ENCODE measurements at places on chromosomes 7 and 10.
A peak's percentile ranks its signal among the peaks of the same experiment; 100 is the strongest.

DNA sequence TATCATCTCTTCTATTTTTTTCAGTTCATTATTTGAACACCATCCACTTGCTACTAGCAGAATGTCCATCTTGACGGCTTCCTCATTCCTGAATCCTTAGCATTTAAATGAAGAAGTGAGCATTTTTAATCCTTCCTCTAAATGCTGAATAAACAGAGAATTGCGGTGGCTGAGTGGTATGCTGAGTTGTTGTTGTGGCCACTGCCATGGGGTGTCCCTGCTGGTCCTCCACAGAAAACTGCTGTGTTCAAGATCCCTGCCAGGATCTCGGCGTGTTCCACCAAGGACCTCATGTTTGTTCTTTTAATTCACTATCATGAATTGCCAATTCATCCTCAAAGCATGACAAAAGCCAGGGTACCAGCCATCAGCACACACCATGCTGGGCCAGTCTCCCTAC lies 48.9 kb upstream of the HABP2 start:
- no peak for DNase-seq

DNA sequence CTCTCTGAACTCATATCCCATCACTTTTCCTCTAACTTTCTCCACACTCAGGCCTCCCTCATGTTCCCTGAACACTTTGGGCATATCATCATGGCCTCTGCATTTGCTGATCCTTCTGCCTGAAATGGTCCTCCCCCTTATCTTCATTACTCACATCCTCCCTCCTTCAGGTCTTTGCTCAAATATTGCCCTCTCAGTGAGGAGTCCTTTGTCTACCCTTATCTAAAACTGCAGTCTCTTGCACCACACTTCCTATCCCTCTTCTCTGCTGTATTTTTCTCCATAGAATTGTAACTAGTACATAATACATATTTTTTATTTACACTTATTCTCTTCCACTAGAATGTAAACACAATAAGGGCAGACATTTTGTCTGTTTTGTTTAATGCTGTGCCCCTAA lies 41.7 kb downstream of the DNAJC1 start:
- DNase-seq: no peak

GRCh38 chr7:132485136-132485535 lies 91.1 kb downstream of the PLXNA4 start:
- no peak for DNase-seq

DNA sequence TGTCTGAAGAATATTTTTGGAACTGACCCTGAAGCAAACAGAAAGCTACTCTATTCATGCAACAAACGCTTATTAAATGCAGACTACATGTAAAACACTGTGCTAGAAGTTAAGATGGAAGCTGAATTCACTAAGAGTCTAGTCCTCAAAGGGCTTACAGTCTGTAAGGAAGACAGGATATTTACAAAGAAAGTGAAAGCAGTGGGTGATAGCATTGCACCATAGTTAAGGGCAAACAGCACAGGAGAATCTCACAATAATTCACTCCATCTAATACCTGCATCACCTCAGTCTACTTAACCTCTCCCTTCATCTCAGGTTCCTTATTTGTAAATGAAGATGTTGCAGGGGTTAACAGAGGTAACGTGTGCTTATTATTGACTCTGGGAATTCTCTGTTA lies 360.0 kb upstream of the AOAH start:
- DNase-seq: no peak

DNA sequence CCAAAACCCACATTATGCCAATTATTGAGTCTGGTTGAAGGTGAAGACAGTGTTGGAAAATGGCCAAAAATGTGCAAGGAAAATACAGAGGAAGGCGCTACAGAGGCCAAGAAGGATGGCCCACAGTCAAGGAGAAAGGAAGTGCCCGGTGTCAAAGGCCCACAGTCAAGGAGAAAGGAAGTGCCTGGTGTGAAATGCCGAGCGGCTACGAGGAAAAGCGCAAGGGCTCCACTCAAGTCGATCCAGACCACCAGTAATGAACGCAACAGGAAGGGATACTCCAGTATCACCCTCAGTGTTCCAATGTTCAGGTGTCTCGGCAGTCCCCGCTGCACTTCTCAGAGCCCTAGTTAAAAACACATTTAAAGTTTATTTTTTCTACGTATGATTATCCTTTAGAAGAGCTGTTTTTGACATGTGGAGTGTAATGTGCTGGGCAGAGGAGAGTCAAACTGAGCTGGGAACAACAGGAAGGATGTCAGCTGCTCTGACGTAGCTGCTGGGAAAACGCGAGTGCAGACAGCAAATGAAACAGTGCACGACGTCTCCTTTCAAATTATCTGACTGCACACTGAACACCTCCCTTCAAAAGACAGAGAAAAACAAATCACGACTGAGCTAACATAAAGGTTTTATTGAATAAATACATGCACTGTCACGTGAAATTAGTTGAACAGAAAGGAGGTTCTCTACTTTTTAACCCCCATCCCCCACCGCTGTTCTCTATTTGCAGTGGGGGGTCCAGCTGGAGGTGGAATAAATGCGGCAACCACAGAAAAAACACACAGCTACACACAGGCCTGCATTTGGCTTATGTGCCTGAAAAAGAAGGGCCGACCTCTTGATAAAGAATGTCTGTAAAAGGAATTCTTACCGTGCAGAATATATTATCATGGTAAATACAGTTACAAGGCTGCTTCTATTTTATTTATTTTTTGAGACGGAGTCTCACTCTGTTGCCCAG lies 26.1 kb upstream of the NCAPG2 start:
- DNase-seq: no peak

GRCh38 chr10:62457598-62457997 lies 83.4 kb downstream of the ZNF365 start:
- DNase-seq: no peak

GRCh38 chr10:86888585-86889381 lies 68.6 kb downstream of the MMRN2 start:
- peak; percentile 2 for DNase-seq

DNA sequence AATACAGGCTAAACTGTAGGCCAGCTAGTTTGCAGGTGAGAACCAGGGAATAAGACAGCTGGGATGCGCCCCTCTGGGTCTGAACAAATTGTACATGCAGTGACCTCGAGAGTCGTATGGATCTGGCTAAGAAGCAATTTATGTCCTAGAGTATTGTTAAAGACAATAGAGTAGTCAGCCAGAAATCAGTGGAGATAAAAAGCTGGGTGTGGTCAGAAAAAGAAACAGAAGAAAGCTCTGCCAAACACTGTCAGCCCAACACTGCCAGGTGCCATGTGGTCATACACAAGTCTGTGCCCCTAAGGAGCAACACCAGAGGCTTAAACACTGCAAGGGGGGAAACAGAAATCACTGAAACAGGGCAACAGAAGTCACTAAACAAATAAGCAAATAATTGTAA lies 62.2 kb downstream of the CNOT4 start:
- no peak for DNase-seq

GRCh38 chr10:132588301-132589013 lies 50.9 kb downstream of the INPP5A start:
- peak; percentile 28 for DNase-seq

GRCh38 chr10:93131986-93132385 lies 58.3 kb downstream of the CYP26A1 start:
- no peak for DNase-seq

- peak; percentile 53 for DNase-seq
Observed at GRCh38 chr7:28078036-28078901, 102.3 kb downstream of the JAZF1 start.

GRCh38 chr7:41874201-41874785 lies 171.4 kb upstream of the INHBA start:
- no peak for DNase-seq

DNA sequence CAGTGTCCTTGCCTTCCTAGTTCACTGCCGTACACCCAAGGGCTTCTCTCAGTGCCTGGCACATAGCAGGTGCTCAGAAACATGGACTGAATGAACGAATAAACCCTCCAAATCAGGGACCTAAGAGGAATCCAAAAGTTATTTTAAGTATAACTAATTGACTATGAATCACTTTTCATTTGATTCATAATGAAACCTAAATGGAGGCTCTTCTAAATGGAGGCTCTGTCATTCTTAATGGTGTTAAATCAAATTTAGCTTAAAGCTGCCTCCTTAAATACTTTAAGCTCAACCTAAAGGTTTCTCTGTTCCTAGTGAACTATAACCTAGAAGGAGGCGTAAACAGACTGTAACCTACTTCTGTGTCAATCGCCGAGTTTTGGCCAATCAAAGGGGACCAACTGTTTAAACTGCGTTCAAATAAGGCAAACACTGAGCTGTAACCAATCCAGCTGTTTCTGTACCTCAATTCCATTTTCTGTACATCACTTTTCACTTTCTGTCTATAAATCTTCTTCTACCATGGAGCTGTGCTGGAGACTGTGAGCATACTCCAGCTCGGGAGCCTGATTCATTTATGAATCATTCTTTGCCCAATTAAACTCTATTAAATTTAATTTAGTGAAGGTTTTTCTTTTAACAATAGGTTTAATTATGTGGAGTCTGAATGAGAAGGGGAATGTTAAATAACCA lies 11.0 kb downstream of the PYROXD2 start:
- no peak for DNase-seq

DNA sequence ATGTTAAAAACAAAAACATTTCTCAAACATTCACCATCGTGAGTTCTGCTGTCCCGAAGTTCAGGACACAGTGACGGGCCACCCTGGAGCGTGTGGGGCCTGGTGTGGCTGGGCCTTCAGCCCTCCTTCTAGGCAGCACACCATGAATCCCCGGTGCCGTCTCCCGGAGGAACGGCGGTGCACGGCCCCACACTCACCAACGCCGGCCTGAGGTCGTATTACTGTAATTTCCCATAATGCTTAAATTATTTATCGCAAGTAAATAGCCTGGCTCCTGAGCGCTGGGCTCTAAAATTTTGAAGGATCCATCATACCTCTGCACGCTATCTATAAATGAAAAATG lies 1.4 kb downstream of the STK32C start:
- DNase-seq: no peak

GRCh38 chr7:83937930-83938329 lies 256.7 kb downstream of the SEMA3A start:
- no peak for DNase-seq

DNA sequence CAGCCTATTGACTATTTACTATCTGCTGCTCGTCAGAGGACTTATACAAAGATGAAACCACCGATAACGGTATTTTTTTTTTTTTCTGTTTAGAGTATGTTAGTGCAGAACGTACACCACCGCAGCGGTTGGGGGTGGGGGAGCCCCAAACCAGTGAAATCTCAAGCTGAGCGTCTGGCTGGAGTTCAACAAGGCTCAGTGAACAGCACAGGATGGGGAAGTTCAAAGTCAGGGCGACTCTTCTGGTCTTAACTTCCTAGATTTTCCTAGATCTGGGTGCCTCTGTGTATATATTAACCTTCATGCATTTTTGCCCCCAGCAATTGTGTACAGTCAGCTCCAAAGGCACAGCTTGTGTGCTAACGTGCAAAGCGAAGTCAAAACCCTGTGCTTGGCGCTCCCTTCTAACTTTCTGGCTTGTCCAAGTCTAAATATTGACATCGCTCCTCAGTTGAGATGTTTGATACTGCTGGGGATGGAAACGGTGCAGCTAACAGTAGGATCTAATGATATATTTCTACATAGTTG lies 1.1 kb downstream of the RHOBTB1 start:
- no peak for DNase-seq

DNA sequence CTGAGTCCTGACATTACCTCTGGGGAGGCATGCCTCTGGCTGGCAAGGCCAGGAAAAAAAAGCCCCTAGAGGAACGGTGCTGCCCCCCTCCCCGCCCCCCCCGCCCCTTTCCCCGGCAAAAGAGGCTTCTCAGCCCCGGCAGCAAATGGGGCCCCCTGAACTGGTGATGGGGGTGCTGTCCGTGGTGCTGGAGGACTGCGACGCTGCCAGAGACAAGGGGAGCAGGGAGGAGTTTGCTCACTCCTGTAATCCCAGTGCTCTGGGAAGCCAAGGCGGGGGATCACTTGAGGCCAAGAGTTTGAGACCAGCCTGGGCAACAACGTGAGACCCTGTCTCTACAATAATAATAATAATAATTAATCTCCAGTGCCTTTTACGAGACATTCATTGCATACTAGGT lies 23.7 kb downstream of the SRRM3 start:
- no peak for DNase-seq

DNA sequence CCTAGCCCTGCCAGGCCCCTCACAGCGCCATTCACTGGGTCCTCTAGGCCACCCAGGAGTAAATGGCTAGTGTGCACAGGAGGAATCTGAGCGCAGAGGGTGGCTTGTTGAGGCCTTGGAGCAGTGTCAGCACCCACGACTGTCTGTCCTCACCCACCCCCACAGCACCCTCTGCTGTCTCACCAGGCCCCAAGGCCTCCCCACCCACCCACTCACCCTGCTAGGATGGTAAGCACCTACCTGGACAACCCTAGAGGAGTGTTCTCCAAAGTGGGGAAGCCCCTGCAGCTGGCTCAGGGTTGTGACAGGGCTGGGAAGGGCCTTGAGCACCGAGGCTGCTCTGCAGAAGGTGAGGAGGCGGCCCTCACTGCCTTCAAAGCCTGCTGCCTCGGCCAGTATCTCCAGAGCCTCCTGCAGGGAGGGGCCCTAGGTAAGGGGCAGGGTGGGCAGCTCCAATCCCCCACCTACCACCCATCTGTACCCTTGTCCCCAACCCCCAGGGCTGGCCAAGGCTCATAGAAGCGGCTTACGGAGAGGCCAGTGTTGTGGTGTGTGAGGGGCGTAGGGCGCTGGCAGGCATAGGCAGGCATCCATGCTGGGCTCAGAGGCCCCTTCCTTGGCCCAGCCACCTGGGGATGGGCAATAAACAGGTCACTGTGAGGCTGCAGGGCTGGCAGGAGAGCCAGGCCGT lies 2.9 kb downstream of the POLM start:
- no peak for DNase-seq

GRCh38 chr10:62806251-62806650 lies 1.7 kb downstream of the ADO start:
- no peak for DNase-seq

- DNase-seq: no peak
Observed at GRCh38 chr10:86251426-86251825, 115.2 kb downstream of the GRID1 start.

GRCh38 chr10:130259380-130259779 lies 123.2 kb downstream of the GLRX3 start:
- DNase-seq: no peak

DNA sequence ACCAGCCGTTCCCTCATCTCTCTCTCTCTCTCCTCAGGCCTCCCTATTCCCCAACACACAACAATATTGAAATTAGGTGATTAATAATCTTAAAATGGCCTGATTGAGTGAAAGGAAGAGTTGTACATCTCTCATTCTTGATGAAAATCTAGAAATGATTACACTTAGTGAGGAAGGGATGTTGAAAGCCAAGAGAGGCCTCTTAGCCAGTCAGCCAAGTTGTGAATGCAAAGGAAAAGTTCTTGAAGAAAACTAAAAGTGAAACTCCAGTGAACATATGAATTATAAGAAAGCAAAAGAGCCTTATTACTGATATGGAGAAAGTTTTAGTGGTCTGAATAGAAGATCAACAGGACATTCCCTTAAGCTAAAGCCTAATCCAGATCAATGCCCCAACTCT lies 695.1 kb downstream of the GRID1 start:
- no peak for DNase-seq
